NCI-H69 (cell line): ENCODE measurements at places on chromosomes 3 and 15.

DNA sequence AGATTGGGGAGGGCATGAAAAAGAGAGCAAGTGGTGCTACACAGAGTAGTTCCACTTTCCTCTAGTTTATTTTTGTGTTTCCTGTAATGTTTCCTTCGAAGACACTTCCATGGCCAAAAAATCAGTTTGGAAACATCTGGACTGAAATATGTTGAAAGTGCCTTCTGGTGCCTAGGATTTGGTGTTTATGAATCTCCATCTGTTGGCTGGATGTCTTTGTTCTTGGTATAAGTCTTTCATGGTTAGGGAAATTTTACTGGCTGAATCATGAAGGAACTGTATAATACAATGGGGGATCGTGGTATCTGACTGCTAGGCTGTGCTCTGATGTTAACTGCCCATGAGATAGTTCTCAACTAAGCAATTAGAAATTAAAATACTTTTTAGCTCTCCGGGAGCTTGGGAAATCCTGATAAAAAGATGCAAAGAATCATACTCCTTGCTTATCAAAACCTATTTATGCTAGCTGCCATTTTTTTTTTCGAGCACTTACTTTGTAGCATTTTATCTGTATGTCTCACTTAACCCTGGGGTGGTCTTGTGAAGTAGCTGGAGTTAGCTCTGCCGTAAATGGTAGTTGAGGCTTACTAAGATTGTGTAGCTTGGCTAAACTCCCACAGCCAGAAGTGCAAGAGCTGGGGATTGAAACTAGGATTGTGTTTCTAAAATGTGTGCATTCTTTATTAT lies 21.9 kb downstream of the AKAP13 start:
- no peak for DNase-seq

DNA sequence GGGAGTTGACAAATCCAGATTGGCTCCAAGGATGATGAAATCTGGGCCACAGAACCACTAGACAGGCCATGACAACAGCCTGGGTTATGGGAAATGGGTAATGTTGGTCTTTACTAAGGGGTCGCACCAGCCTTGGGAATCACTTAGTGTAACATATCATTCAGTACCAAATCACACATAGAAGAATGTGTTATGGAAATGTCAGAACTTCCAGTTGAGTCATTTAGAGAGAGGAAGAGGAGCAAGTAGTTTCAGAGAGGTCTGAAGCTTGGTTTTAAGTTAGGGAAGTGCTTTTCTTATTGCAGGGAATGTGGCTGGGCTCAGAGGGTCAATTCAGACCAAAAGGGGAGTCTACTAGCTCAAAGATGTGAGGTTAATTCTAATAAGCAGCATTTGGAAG lies 241.6 kb upstream of the ZPLD1 start:
- DNase-seq, result no peak

GRCh38 chr3:182521339-182521738 lies 272.0 kb upstream of the ATP11B start:
- DNase-seq, result no peak

DNA sequence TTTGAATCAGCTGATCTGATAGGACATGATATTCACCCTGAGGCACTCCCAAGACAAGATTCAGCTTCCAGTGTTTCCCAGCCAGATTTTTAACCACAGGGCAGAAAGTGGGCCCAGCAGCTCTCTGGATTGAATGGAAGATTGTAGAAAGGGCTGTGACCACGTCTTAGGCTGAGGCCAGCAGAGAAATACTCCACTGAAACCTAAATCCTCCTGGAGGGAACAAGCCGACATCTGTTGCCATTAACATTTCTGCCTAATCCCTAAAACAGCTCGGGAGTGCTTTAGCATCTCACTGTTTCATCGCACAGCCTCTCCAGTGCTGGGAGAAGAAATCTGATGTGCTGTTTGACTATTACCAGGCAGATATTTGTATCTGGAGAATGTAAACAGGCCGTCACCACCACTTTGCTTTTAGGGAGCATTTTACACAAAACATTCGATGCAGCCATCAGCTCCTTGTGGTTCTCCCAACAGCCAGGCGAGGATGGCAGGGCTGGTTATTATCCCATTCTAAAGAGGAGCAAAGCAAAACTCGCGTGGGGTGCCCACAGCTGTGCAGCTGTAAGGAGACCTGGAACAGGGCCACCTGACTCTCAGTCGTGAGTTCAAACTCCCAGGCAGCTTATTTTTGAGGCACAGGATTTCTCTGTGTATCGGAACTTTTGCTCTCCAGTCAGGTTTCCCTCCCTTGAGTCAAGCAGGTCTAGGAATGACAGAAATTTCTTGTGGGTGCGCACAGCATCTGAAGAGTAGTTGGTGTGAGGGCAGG lies 117.4 kb downstream of the LIPC start:
- no peak for DNase-seq
